Progenitor cell of endocrine pancreas (in vitro differentiated cells): ENCODE measurements at places on chromosomes 7 and 10.

DNA sequence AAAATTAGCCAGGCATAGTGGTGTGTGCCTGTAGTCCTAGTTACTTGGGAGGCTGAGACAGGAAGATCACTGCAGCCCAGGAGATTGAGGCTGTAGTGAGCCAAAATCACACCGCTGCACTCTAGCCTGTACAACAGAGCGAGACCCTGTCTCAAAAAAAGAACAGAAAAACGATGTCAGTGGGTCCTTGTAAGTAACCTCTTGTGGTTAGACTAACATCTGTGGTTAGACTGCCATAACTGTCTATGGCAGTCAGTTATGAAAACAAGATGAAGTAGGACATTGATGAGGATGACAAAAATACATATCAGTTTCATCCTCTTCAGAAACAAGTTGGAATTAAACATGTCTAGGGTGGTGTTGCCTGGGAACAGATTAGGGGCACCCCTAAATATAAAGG lies 53.3 kb downstream of the AKAP9 start:
- DNase-seq = no peak

- peak; percentile 85 for DNase-seq
Measured at GRCh38 chr10:69629897-69630650, at the start of gene FAM241B. Gene FAM241B (plus strand): TSS chr10:69630247. CDS start chr10:69631744, 1,497 bp downstream.

DNA sequence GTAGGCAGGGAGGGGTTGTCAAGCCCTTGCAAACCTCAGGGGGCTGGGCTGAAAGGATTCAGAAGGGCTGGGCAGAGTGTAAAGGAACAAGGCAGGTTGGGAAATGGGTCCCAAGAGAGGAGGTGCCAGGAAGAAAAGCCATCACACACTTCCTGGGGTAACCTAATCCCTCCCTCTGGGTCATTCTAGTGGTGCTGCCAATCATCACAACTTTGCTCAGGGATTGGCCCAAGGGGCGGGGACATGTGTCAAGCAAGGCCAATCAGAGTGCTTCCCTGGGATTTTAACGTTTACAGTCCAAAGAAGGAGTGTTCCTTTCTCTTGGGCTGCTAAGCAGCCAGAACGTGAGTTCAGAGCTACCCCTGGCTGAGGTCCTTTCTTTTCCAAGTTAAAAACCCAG lies 57.1 kb upstream of the NPTX2 start:
- no peak for DNase-seq

- DNase-seq = no peak
Measured at GRCh38 chr10:129094861-129095260, 372.2 kb upstream of the MGMT start.

DNA sequence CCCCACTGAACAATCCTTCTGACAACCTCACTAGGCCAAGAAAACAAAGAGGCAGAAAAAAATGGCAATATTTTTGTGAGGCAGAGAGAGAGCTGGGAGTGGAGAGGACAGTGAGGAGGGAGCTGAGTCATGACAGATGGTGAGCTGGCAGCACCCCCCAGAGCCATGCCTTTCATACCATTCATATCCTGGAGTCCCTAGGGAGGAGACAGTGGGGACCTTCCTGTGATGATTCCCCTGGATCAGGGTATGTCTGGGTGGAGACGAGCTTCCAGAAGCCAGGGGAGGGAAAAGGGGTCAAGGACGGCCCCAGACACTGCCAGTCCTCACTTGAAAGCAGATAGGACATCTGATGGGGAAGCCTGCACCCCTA lies 160.5 kb downstream of the ADAM12 start:
- DNase-seq = no peak

DNA sequence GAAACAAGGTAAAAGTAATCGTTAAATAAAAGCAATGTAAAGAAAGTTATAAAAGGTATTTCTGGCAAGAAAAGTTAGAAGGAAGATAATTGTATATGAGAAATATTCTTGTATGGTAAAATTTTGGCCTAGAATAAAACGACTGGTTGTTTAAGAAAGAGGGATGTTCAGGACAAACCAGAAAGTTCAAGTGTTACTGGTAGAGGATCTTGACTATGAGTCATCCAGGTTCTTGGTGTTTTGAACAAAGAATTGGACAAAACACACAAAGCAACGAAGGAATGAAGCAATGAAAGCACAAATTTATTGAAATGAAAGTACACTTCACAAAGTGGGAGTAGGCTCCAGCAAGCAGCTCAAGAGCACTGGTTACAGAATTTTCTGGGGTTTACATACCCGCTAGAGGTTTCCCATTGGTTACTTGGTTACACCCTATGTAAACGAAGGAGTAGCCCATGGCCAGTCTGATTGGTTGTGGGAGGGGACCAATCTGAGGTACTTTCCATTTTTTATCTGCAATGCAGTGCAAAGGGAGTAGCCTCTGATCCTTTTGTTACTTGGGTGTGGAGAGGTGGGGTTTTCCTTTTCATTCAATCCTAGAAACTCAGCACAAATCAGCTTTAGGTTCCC lies 22.4 kb upstream of the GARS1 start:
- no peak for DNase-seq

GRCh38 chr7:110105307-110105706 lies 985.6 kb upstream of the LRRN3 start:
- DNase-seq = no peak

DNA sequence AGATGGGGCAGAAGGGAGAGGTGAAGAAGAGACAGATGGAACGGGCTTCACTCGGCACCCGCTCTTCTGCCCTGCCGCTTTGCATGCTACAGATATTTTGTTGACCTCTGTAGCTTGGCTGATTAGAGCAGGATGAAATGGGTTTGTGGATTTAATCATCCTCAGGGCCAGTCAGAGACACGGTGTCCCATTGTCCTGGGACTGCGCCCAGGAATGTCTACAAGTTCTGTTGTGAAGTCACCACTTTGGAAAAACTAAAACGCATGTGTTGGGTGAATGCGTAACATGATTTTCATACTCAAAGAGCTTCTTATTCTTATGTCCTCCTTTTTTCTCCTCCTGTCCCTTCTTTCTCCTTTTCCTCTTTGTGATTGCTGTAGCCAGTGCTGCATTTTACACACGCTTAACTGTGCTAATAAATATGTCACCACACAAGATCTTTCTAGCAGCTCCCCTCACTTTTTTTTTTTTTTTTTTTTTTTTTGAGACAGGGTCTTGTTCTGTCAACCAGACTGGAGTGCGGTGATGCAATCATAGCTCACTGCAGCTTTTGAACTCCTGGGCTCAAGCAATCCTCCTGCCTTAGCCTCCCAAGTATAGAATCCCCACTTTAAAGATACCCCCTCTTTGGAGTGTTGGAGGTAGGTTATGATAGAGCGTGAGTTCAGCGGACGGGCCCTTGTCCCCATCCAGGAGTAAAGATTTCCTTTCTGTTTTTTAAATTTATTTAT lies 3.4 kb downstream of the CPA4 start:
- no peak for DNase-seq

DNA sequence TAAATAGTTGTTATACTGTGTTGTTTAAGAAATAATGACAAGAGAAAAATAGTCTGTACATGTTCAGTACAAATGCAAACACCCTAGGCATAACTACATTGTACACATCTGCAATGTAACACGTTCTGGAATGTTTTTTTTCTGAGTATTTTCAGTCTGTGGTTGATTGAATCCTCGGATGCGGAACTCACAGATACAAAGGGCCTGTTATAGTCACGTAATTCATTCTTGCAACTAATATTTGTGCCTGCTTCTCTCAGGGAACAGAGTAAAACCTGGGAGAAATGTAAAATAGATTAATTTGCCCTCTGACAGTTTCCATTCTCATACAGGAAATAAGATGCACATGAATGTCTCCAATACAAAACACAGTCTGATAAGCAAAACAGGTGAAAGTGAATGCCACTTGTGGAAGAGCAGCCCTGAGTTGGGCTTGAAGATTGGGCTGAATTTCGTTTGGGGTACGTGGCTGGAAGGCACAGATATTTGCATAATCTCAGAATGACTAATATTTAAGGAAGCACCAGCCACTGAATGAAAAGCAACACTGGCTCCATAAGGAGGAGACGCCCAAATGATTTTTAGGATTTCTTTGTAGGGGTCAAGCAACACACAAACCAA lies 19.1 kb downstream of the DENND2A start:
- no peak for DNase-seq

GRCh38 chr10:34178756-34179155 lies 636.3 kb downstream of the PARD3 start:
- no peak for DNase-seq

GRCh38 chr10:59856104-59856503 lies 50.3 kb downstream of the CCDC6 start:
- no peak for DNase-seq
